SK-N-DZ (cell line): ENCODE measurements at places on chromosomes 7 and 10.

DNA sequence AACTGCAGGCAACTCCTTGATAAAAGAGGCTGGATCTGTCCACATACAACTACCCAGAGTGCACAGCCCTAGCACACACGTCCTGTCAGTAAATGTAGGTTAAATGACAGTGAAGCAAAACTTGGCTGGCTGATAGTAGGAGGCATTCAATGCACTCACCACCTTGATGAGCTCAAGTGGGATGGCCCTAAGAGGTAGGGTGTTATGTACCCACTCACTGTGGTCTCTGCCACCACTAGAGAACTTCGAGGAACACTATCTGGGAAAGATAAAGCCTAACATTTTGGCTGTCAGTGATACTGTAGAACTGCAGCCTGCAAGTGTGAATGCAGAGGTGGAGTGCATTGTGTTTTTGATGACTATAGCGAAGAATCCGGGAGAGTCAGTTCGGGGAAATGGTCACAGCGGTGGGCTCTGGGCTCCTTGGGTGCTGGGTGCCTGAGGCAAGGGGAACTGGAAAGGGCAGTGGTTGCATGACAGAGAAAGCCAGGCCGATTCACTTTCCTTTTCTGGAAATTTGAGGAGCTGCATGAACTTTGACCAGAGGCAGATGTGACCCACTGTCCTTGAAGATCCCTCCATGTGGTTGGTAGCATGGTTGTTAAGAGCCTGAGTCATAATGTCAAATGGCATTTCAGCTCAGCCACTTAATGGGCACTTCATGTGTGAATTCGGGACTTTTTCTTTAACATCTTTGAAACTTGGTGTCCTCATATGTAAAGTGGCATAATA lies 93.1 kb upstream of the ZPBP start:
- DNase-seq: no peak

DNA sequence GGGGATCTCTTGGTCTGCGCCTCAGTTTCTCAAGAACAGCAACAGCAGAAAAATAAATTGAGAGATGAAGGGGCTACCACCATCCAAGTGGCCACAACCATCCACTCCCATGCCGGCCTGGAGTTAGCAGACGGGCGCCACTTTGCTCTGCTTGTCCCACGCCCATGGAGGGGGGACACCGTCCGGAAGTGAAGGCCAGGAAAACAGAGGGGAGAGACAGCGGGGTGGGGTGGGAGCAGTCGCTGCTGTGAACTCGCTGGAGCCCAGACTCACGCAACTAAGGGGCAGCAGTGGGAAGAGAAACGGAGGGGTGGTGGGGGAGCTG lies 135.4 kb downstream of the KIF20B start:
- no peak for DNase-seq

GRCh38 chr7:128939861-128940410 lies 2.2 kb downstream of the IRF5 start:
- no peak for DNase-seq

GRCh38 chr7:13240349-13240748 lies 552.9 kb downstream of the ARL4A start:
- no peak for DNase-seq

GRCh38 chr10:35398908-35399307 lies 62.6 kb downstream of the CCNY start:
- no peak for DNase-seq

GRCh38 chr7:19368491-19368925 lies 223.3 kb upstream of the FERD3L start:
- no peak for DNase-seq

DNA sequence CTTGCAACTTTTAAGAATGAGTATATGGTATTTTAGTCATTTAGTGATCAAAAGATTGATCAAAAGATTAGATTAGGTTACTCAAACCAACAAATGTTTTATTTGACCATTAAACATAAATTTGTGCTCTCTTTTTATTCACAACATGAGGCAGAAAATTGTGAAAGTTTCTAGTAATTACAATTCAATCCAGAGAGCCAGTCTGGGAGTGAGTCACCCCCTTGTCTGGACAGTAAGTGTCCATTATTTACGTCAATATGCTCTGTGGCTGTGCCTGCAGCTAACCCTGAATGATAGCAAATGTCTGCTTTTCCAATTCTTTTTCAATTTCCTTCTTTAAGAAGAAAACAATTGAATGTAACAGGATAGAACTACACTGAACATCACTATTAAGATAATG lies 27.9 kb downstream of the GNG11 start:
- no peak for DNase-seq

DNA sequence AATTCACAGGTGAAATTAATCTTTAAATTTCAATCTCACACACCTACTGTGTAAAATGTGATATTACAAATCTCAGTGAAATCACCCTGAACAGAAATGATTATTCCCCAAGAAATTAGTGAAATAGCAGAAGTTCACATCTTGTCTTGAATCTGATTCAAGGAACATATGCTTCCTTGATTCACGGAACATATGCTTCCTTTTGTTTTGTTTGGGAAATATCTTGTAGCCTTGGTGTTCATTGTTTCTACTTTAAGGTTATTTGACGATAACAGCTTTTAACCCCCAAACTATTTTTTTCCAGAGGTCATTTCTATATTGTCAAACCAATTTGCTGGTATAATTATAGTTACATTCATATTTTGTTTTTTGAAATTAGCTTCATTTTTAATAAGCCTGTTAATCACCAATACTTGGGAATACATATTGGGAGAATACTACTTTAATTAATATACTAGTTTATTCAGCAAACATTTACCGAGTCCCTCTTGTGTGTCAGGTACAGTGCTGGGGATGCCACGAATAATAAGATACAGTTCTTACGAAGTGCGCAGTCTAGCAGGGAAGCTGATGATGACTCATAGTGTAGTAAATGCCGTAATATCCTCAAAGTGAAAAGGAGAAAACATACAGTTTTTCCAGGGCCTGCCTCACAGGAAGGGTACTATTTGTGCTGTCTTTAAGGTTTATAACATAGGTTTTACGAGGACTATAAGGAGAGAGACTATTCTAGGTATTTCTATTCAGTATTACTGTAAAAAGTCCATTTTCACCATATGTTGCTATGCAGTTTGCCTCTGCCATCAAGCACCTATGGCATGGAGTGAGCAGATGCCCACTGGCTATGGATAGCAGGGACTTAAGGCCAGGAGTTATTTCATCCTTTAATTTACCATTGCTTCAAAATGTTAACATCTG lies 32.5 kb downstream of the PRKAR2B start:
- DNase-seq: no peak
